Substantia nigra (tissue), 51 donors: ENCODE measurements at places on chromosomes 7 and 10.
A peak's percentile ranks its signal among the peaks of the same experiment; 100 is the strongest.

GRCh38 chr10:24434961-24435360, 226.0 kb downstream of the KIAA1217 start:
- no peak for DNase-seq

GRCh38 chr10:48983648-48984351, 44.2 kb upstream of the LRRC18 start:
- DNase-seq: no peak

DNA sequence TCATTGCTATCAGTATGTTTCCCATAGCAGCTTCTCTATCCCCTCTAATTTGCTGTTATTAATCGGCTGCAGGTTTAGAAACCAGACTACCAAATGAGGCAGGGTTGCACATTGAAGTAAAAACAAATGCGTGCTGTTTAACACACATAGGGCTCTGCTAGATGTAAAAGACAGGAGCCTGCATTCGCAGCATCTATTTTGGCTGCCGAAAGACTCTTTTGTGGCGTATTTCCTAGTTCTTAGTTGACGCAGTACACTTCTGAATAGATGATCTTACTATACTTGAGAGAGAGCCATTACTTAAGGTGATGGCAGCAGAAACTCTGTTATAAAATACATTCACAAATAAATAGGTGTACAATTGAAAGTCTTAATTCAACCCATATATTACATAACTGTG, 21.4 kb downstream of the SGCE start:
- DNase-seq: no peak

- no peak for DNase-seq
Observed at GRCh38 chr7:121244120-121244870, 84.5 kb upstream of the WNT16 start.

DNA sequence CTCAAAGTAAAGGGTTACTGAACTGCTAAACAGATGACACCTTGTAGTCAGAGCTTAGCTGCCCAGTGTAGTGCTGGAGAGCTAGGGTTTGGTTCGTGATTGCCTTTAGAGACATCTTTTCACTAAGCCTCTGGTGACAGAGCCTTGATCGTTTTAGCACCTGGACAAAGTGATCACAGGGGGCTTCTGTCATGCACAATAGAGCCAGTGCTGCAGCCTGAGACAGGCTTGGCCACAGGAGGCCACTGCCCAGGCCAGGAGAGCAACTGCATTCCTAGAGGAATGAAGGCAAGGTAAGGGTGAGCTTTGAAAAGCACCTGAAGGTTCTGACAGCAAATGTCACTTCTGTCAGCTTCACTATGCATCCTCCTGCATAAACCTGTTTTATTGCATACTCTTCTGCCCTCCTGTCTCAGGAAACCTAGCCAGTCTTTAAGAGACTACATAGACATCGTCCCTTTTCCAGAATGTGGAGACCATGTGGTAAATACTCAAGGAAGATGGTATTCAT, 122.9 kb downstream of the NPY start:
- DNase-seq: no peak

DNA sequence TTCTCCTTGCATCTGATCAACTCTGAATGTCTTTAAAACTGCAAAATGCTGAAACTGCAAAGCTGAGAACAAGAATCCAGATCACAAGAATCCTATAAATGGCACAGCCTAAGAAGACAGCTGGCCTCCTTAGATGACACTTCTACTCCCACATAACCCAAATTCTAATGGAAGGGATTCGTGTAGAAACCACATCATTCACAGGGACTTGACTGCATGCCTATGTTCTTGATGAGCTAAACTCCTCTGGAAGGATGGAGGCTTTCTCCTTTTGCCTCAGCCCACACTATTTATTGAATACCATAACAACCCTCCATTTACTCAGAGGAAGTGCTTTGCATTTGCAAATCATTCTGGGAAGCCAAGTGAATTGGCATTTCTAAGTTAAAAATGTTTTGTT, 252.5 kb upstream of the VWC2 start:
- DNase-seq: no peak

DNA sequence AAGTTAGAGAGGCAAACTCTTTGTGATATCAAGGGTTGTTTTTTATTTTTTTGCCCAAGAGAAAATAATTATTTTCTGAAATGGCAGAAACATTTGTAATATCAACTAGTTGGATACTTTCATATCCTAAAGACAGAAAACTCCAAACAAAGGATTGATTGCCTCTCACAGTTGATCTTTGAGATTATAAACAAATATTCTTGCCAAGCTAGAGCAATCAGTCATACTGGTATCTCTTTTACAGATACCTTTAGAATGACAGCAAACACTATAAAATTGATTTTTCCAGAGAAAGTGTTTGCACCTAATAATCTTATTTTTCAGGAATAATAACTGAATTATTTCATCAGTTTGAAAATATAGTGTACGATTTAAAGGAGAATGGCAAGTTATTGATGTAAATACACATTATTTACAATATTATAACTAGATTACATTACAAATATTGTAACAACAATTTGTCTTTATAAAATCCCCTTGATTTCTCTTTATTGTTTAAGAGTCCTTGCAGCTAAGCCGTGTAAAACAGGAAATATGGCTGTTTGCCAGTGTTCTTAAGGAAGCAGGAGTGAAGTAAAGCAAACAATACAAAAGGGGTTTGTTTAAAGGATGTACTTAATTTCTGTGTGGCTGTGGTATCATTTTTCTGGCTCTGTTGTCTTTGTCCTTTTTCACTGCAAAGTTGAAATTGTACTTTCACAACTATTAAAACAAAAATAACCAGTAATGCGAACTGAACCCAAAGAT, 58.4 kb downstream of the MAPK8 start:
- DNase-seq: no peak

DNA sequence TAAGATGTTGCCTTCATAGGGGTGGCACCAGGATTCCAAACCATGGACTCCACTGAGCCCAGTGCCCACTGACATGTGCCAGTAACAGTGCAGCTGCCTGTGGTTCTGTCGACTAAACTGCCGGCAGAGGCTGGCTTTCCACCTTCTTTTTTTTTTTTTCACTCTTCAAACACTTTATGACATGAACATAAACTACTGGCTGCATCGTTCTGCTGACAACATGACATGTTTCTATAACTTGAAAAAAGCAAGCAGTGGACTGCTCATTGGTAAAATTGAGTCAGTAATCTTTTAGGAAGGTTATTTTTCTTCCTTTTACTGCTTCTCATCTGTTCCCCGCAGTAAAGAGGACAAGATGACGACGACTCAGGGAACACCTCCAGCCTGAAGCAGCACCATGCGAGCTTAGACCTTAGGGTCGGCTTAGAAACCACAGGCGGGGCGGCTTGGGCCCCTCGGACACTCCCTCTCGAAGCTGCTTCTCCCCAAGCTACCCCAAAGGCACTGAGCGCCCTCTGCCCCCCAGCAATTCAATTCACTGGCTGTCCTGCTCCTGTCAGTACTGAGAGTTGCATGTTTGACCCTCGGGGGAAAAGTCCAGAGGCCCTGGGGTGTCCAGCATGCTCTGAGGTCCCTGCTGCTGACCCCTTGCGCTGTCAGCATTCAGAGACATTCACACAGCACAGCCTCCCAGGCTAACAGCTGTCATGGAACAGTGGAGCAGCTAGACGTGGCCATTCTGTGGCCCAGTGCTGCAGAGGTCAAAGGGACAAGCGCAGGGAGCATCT, 112.5 kb downstream of the EGFR start:
- no peak for DNase-seq

DNA sequence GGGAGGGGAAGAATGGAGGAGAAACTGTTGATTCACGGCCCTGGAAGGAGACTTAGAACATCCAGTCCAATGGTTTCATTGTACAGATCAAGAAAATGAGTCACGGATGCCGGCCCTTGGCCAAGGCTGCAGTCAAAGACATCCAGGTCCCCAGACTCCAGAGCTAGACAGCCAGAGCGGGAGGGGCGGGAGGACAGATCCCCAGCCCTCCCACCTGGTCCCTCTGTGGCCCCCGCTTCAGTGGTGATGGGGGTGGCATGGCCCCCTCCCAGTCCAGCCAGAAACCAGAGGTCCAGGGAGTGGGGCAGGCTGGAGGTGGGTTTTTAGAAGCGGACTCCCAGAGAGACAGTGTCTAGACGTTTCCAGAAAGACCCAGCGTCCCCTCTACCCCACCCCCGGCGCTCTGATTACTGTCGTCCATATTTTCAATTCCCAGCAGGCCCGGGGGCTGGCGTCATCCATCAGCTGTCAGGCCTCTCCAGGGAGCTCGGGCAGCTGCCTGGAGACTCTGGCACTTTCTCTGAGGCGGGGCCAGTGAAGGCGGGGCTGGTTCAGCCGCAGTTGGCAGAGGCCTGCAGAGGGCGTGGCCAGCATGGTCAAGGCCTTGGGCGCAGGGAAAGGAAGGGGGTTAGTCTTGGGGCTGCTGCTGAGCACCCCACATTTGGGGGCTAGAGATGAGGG, 8.0 kb upstream of the HSPB1 start:
- peak; percentile 92 for DNase-seq

DNA sequence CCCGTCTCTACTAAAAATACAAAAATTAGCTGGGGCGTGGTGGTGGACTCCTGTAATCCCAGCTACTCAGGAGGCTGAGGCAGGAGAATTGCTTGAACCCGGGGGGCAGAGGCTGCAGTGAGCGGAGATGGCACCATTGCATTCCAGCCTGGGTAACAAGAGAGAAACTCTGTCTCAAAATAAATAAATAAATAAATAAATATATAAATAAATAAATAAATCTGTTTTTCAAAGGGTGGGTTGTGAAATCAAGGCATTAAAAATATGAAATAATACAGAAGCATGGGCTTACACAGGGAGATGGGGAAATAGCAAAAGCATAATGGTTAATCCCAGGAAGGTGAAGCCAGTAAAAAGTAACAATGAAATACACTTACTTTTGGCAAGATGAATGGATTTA, 93.9 kb downstream of the LYZL2 start:
- DNase-seq: no peak

DNA sequence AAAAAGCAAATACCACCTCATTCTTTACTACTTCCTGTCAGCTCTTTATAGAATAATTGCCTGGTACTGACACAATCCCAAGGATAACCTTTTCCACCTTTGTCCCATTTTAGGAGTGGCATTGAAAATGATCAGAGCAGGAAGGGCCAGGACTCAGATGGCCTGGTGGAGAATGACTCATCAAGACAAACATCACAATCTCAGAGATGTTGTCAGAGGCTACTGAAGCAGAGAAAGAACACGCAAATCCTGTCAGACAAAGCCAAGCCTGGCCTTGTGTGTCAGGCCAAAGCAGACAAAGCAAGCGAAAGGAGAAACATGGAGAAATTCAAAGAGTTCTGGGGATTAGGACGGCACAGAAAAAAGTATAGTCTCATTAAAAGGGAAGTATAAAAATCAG, 40.9 kb downstream of the NSUN6 start:
- no peak for DNase-seq

- no peak for DNase-seq
Observed at GRCh38 chr7:134313543-134313942, 3.2 kb downstream of the SLC35B4 start.

- no peak for DNase-seq
Observed at GRCh38 chr7:132757783-132758182, 181.5 kb upstream of the PLXNA4 start.

- no peak for DNase-seq
Observed at GRCh38 chr10:129579228-129579627, 112.2 kb downstream of the MGMT start.

GRCh38 chr7:43648473-43649406, 65.8 kb downstream of the STK17A start:
- DNase-seq: peak; percentile 13

GRCh38 chr10:94747838-94748237, 14.6 kb upstream of the CYP2C19 start:
- no peak for DNase-seq

GRCh38 chr7:116561697-116562483, 37.1 kb downstream of the CAV1 start:
- DNase-seq: no peak

DNA sequence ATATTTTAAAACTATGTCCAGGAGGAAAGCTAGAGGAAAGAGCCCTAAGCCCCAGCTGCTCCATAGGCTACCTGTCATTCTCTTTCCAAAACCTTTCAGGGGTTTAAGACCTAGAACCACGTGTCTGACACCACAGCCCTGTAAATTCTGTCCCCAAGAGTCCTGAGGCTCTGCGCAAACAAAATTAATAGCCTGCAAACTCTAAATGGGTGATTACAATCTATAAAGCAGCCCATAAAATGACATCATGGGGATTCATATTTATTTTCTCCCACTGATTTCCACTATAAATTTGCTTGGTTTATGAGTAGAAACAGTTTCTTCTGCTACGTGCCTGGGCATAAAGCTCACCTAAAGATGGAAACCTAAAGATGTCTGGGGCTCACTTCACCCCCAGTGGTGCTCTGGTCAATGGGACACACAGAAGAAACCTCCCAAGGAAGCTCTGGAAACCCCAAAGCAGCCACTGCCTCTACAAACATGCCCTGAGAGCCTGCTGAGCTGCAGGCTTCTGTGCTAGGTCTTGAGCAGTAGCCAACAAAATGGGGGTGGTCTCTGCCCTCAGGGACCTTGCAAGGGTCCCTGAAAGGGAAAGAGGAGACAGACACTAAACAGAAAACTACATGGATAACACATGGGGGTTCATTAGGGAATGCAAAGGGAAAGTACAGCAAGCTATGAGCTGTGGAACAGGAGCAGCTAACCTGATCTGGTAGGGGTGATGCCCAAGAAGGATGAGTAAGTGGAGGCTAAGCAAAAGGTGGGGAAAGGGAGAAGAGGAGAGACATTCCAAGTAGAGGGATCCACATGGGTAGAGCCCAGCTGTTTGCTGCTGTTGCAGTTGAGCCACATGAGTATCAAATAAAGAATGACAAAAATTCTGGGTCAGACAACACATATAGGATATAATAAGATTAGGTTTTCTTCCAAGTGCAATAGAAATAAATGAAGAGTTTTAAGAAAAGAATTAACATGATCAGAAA, 331.7 kb downstream of the KCNMA1 start:
- no peak for DNase-seq

DNA sequence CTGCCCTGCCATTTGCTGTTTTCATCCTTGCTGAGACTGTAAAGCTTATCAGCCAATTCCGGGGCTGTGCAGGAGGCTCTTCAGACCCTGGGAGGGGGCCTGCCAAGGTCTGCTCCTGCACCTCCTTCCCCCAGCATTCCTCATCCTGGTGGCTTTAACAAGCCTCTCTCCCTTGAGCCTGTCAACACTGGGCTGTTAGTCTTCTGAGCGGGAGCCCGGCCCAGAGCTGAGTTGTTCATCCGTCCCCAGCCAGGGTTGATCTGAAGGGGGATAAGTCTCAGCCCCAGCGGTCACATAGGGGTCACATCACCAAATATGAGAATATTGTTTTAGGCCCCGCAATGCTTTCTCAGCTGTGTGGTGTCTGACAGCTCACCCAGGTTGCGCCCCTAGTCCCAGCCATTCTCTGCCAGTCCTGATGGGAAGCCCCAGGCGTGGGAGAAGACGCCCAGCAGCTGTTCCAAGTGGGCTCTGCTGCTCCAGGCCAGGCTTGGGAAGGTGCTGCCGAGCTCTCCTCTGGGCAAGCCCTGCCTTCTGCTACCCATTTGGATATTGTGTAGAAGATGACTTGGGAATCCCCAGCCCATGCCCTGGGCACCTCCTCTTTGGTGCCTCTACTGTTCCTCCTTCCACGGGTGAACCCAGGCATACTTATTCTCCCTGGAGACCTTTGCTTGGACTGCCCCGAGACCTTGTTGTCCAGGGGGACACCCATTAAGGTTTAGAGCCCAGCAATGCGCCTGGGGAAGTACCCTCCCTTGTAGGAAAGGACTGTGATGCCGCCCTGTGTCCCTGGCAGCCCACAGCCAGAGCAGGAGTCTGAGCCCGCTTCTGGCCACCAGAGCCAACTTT, 23.5 kb upstream of the TRIM8 start:
- no peak for DNase-seq
